ENCODE measurements at places on chromosomes 2 and 18.

GRCh38 chr2:196478588-196478987 lies 160.9 kb upstream of the CCDC150 start:
- DNase-seq: no peak

DNA sequence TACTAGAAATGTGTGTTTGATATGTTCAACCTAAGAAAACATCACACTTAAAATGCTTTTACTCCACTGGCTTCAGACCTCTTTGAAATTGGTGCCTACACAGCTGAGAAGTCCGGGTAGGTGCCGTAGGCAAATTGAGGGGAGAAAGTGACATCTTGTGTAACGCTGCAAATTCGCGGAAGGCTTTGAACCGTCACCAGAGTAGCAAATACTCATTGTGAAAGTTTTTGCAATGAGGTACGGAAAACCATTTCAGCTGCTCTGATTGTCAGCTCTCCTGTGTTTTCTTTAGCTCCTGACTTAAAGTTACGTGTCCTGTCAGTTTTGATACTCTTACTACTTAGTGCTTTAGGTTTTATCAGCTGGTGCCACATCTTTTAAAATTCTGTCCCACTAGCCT lies 224.5 kb downstream of the FAM210A start:
- peak; percentile 12 for DNase-seq

DNA sequence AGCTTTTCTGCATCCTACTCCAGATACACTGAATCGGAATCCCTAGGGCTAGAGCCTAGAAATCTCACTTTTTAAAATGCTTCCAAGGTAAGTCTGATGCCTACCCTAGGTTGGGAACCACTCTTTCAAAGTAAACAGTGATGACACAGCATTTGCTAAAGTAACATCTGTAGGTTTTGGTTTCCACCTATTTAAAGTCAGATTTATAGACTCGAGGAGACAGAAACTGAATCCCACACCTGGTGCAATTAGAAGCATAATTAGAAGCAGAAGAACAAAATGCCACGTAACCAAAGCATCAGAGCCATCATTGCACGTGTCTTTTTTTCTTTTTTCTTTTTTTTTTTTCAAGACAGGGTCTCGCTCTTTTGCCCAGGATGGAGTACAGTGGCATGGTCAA lies 40.9 kb downstream of the PDK1 start:
- DNase-seq: no peak

- peak; percentile 87 for DNase-seq
These were observed 272.4 kb downstream of the AGAP1 start for GRCh38 chr2:235766278-235766677.

GRCh38 chr18:57497372-57498294 lies 62.5 kb downstream of the ONECUT2 start:
- DNase-seq: no peak

DNA sequence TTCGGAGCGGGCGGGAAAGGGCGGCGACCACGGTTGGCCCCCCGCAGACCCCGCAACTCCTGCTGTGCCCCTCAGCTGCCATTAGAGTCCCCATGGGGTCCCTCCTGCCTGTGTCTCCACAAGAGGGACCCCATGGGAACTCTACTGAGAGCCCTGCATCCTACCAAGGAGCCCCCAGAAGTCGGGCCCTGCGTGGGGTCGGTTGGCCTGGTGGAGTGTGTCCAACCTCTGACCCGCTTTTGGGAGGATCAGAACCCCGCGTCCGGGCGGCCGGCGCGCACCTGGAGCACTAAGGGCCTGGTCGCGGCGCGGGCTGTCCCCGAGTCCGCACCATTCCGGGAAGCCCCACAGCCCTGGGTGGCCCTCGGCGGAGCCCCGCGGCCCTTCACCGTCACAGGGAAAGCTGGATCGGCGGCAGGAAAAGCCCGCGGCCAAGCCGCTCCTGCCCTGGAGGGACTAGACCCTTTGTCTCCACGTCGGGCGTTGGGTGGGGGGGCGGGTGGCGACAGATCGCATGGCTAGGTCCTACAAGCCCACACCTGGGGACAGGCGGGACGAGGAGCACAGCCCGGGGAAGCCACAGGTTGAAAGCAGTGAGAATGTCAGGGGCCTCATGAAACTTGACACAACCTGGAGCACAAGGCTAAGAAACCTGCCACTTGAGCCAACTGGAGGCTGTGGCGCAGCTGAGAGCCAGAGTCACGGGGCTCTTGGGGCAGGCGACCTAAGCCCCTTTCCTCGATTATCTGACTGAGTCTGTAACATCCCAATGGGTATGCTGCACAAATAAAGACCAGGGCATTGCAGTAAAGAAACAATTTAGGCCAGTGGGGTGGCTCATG lies 11.2 kb upstream of the CXXC1 start:
- DNase-seq: no peak

GRCh38 chr2:204695506-204695905 lies 150.2 kb downstream of the PARD3B start:
- DNase-seq: no peak

GRCh38 chr2:64750001-64750816 lies 96.5 kb upstream of the SERTAD2 start:
- DNase-seq: peak; percentile 55

DNA sequence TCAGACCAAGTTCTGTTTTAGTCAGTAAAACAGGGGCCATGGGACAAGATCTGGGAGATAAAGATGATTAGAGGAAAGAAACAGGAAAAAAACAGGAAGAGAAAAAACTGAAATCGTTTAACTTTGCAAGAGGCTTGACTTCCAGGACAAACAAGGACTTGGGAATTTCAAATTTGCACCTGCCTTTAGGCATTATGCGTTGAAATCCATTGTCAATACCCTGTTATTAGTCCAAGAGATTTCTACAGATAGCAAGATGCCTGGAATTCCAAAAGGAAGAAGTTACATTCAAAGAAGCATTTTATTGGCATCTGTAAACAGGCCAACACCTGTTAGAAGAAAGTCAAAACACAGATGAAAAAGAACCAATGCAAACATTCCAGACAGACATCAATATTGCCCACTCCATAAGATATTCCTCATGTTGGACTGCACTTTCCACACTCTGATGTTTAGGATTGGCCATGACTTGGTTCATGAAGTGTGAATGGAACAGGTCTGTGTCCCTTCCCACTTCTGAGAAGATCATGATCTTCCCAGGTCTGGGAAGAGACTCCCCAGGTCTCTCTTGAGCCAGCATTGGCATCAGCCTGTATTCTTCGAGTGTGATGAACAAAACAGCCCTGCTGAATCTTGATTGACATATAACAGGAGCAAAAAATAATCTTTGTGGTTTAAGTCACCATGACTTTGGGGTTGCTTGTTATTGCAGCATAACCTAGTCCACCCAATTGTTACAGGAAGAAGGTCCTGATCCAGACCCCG lies 181.4 kb upstream of the FN1 start:
- DNase-seq: no peak

GRCh38 chr18:74465775-74466174 lies 8.7 kb upstream of the DIPK1C start:
- DNase-seq: no peak

DNA sequence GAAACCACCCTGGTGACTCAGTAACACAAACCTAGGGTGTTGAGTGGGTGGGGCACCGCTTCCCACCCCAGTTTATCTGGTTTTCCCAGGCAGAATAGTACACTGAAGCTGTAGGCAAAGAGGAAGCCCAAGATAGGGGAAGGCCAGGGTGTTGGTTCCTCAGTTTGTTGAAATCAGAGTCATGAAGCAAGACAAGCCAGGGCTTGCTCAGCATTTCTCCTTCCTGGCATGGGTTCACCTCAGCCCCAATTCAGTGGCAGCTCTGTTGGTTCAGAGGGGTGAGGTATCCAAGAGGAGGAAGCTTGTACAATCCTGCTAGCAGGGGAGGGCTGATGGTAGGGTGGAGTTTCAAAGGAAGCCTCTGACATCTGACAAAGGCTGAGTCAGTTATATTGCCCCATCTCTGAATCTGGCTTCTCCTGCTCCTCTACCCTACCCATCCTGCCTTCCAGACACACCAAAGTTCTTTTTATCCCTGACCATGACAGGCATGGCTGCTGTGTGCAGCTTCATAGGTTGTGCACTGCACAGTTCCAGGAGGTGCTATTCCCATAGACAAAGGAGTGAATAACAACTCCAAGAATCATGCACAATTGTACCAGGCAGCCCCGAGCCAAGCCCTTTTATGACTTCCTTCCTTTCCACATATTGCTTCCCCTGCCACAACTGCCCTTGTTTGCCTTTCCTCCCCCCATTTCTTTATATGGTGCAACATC lies 24.9 kb upstream of the RAB10 start:
- peak; percentile 25 for DNase-seq

Measured in muscle of arm (tissue), 14 donors.